Progenitor cell of endocrine pancreas (in vitro differentiated cells): ENCODE measurements at places on chromosomes 7 and 10. TPM values are rescaled to one million over a fixed set of nuclear protein-coding genes. Genes with fewer than 3 reads are reported as not detected.

The POU6F2 gene
- total RNA-seq: 4.4 and 5.6 TPM in 2 replicates

DNA sequence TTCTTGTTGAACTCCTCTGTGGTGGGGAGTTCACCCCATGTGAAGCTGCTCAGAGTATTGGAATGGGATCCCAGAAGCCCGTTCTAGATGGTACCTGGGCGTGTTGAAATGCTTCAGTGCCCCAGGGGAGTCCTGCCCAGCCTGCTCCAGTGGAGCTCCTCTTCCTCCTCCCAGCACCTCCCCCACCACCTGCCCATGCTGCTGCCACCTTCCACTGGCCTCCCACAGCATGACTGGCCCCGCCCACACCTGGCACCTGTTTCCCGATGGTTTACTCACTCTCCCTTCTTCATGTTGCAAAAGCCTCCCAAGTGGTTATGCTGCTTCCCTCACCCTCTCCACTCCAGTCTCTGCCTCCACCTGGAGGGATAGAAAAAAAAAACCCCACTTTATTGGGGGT is 32.2 kb upstream of the PCBD1 start:
- no peaks in the 10 kb centered on the region for H3K4me1 ChIP-seq
- no peak for DNase-seq
- no peak overlapping the region for H3K4me3 ChIP-seq
- H3K27me3 ChIP-seq: peaks cover 26% of the 10 kb centered on the region

DNA sequence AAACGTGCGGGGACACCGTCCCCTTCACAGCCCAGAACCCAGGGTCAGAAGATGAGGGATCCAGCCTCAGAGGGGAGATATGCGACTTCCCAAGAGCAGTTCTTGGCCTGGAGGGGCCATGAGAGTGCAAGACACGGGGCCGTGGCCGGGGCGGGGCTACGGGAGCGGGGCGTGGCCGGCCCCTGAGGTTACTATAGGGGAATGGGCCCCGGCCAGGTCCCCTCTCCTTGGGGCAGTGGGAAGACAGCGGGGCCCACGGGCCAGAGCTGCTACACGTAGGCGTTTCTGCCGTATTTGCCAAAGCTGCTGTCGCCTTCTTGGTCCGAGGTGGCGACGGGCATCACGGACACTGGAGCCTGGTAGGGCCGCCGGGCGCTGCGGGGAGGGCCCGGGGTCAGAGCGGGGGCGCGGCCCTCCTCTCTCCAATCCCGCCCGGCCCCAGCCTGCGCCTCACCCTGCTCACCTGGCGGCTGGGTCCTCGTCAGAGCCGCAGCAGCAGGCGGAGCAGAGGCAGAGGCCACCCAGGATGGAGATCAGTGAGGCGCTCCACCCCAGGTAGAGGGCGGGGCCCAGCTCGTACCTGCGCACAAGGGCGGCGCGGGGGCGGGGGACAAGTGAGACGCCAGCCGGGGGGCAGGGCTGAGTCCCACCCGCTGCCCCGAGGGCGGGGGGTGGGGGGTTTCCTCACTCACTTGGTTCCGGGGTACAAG is 5.3 kb downstream of the CLDN15 start:
- H3K4me3 ChIP-seq: peak overlapping the region; percentile 69
- H3K36me3 ChIP-seq: peaks cover 6% of the 10 kb centered on the region
- H3K27me3 ChIP-seq: no peaks in the 10 kb centered on the region
- H3K4me1 ChIP-seq: peaks cover 17% of the 10 kb centered on the region

GRCh38 chr7:144508702-144509101 is 105.2 kb upstream of the NOBOX start:
- H3K27me3 ChIP-seq: no peaks in the 10 kb centered on the region
- DNase-seq: no peak
- H3K4me1 ChIP-seq: peaks cover 2% of the 10 kb centered on the region
- no peak overlapping the region for H3K4me3 ChIP-seq
- H3K27ac ChIP-seq: no peak overlapping the region

DNA sequence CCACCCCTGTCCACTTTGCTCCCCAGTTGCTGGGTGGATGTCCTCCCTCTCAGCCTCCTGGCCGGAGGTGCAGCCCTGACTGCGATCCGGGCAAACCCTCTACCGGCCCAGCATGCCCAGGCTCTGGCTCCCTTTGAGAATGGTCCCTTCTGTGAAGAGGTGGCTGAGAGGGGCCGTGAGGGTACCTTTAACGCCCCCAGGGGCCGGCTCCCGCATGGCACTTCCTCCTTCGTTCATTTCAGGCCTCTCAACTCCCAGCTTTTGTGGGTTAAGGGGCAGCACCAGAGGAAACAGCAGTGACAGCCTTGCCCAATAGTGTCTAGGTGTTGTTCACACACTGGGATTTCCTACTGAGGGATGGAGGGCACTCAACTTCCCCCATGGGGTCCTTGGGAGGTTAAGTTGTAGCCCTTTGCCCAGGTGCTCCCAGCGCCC is 33.2 kb upstream of the HABP2 start:
- H3K27ac ChIP-seq: no peak overlapping the region
- peaks cover 17% of the 10 kb centered on the region for H3K4me1 ChIP-seq
- no peaks in the 10 kb centered on the region for H3K36me3 ChIP-seq
- H3K27me3 ChIP-seq: peaks cover 2% of the 10 kb centered on the region
- no peak overlapping the region for H3K4me3 ChIP-seq

- peaks cover 13% of the 10 kb centered on the region for H3K4me1 ChIP-seq
- no peak overlapping the region for H3K27ac ChIP-seq
- H3K27me3 ChIP-seq: peaks cover 41% of the 10 kb centered on the region
- no peak overlapping the region for H3K4me3 ChIP-seq
Observed at GRCh38 chr10:132064082-132064755, 1.5 kb upstream of the JAKMIP3 start.

- H3K4me3 ChIP-seq: no peak overlapping the region
- no peak for DNase-seq
- H3K27me3 ChIP-seq: peaks cover 2% of the 10 kb centered on the region
- no peak overlapping the region for H3K27ac ChIP-seq
Observed at GRCh38 chr10:27771231-27771630, 25.6 kb upstream of the MKX start.

DNA sequence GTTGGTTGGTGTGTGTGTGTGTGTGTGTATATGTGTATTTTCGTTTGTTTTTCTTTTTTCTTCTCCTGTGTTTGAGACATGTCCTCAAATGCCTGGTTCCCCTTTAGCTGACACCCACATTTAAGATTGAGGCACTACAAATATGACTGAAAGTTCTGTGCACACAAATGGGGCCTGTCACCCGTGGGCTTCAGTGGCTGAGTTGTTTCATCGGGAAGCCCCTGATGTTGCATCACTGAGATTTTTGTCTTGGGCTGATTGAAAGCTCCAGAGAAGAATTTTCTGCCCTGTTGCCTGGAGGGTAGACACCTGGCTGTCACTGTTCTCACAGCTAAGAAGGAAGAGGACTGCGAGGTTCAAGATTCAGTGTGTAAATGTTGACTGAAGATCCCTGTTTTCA is 283.8 kb upstream of the C7orf33 start:
- no peak for DNase-seq
- H3K27ac ChIP-seq: no peak overlapping the region
- no peak overlapping the region for H3K4me3 ChIP-seq
- H3K36me3 ChIP-seq: no peaks in the 10 kb centered on the region
- peaks cover 37% of the 10 kb centered on the region for H3K27me3 ChIP-seq

The PLEKHS1 gene
- total RNA-seq: not detected in 2 replicates

The TWIST1 gene
- 1.8 and 2.8 TPM in 2 replicates for total RNA-seq

GRCh38 chr7:156496865-156497264 is 143.7 kb upstream of the RNF32 start:
- H3K4me1 ChIP-seq: peaks cover 15% of the 10 kb centered on the region
- H3K27me3 ChIP-seq: peaks cover 7% of the 10 kb centered on the region
- H3K27ac ChIP-seq: no peak overlapping the region
- no peak overlapping the region for H3K4me3 ChIP-seq
